Calu3 (cell line): ENCODE measurements at places on chromosomes 1 and 21. TPM values are rescaled to one million over a fixed set of nuclear protein-coding genes. Genes with fewer than 3 reads are reported as not detected.

DNA sequence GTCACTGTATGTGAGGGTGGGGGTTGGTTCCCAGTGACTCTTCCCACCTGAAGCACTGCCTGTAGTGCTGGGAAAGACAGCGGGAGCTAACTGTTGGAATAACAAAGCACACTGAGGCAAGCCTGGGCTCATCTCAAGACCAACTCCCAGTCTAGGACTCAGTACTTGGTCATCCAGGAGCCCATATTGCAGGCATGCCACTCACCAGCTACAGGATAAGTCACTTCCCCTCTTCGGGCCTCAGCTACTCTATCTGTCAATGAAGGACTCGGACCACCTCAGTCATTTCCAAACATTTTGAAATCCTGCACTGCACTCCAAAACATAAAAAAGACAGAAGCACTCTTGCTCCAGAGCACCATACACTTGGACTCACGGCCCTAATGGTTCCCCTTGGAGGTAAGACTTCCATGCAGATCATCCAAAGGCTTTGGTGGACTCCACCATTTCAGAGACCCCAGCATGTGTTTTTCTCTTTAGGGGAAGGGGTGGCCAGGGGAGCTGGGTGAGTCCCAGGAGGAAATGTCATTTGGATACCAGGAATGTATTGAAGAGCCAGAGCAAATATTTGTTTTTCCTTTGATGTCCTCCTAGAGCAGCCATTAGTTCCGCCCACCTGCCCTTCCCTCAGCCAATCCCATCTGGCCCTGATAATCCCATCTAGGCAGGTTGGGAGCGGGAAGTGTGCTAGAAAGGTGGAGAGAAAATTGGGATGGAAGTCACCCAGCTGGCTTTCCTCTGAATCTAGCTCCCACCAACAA is 3.1 kb downstream of the NUAK2 start:
- peak overlapping the region; percentile 85 for H3K4me3 ChIP-seq
- H3K27ac ChIP-seq, result no peak overlapping the region
- no peak for DNase-seq
- H3K27me3 ChIP-seq, result no peaks in the 10 kb centered on the region
- peaks cover 49% of the 10 kb centered on the region for H3K4me1 ChIP-seq

DNA sequence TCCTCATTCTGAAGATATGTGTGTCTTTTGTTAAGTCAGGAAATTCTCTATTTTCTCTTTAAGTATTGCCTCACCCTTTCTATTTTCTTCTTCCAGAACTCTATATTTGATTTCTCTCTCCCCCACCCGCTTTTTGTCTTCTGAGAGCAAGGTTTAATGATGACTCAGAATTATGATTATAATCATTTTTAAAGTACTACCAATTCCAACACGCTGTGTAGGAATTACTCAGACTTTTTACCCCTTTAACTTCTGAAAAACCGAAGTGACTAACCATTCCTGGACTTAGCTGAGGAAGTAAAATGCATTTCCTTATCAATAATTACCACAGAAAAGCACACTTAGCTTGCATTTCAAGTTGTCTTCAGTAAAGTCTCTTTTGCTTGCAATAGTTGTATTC is 20.8 kb upstream of the SCYL3 start:
- peaks cover 20% of the 10 kb centered on the region for H3K4me1 ChIP-seq
- H3K27me3 ChIP-seq, result no peaks in the 10 kb centered on the region
- peak overlapping the region; percentile 56 for H3K27ac ChIP-seq
- DNase-seq, result no peak
- H3K36me3 ChIP-seq, result no peaks in the 10 kb centered on the region
- peak overlapping the region; percentile 39 for H3K4me3 ChIP-seq

DNA sequence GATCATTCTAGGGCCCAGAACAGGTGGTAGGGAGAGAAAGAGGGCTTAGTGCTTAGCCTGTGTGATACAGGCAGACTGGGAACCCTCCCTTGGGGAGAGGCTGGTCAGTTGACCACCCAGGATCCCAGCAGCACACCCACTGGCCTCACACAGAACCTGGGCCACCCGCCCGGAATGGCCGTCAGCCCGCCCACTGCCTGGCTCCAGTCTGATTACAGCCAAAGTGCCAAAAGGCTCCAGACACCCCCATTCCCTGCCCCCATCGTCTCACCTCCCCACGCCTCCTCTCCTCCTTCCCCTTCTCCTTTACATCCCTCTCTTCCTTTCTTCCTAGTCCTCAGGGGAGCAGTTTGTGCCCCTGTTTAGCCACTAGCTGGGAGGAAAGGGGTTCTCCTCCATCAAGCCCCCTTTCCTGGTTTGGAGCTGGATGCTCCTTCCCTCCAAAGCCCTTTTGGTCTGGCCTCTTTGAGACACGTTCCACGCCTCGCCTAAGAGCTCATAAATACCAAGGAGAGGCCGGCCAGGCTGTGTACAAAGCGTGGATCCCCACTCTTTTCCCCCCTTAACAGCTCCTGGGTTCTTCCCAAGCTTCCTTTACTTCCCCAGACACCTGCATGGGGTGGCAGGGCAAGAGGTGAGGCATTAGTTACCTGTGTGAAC is 4.6 kb upstream of the WNT2B start:
- no peak overlapping the region for H3K27ac ChIP-seq
- H3K4me1 ChIP-seq, result no peaks in the 10 kb centered on the region
- no peak for DNase-seq
- H3K4me3 ChIP-seq, result no peak overlapping the region

- H3K27ac ChIP-seq, result no peak overlapping the region
- H3K27me3 ChIP-seq, result no peaks in the 10 kb centered on the region
- no peak overlapping the region for H3K4me3 ChIP-seq
- peaks cover 23% of the 10 kb centered on the region for H3K4me1 ChIP-seq
- no peaks in the 10 kb centered on the region for H3K36me3 ChIP-seq
- DNase-seq, result no peak
Measured at GRCh38 chr1:77446841-77447555, 165.2 kb downstream of the AK5 start.

DNA sequence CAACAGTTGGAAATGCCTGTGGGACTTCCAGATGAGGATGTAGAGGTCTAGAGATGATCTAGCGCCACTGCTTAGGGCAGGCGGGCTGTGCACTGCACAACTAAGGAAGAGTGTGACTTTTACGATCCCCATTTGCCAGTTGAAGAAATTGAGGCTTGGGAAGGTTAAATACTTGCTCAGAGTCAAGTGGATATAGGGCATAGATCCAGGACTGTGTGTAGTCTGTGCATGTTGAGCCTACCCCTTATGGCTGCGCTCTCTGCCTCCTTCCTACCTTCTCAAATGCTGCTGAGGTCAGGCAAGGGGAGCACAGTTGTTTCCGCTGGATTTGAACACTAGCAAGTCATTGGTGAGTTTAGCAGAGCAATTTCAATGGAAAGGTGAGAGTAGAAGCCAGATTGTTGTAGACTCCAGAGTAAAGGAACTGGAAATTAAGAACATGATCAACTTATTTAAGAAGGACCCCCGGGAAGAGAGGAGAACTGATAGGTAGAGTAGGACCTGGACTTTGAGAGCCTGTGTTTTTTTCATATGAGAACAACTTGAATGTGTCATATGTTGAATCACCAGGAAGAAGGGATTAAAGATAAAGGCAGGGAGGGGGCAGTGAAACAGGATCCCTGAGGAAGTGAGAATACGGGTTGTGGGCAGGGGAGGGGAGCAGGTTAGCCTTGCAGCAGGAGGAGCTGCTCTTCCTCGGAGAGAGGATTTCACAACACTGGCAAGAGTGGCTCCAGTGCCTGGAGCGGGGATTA is 2.7 kb downstream of the CAPN2 start:
- peak overlapping the region; percentile 94 for H3K27ac ChIP-seq
- no peaks in the 10 kb centered on the region for H3K27me3 ChIP-seq
- peak; percentile 89 for DNase-seq
- peak overlapping the region; percentile 80 for H3K4me3 ChIP-seq

DNA sequence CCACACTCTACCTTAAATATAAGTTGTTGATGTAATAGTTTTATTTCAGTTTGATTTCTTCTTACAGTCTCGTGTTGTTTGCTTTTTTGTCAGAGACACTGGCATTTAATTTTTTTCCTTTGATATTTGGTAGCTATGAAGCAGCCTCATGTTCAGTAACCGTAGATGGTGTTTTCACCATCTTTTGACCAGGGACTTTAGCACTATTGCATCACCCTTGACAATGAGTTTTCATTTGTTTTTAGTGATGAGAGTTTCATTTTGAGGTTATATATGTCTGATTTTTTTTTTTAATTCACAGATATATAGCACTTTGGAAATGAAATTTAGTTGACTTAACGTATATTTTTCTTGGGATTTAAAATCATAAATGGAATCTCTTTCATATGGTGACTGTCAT is 36.2 kb downstream of the CEP350 start:
- H3K27me3 ChIP-seq, result no peaks in the 10 kb centered on the region
- H3K36me3 ChIP-seq, result peaks cover 4% of the 10 kb centered on the region
- no peak for DNase-seq
- H3K4me3 ChIP-seq, result no peak overlapping the region
- no peaks in the 10 kb centered on the region for H3K4me1 ChIP-seq

GRCh38 chr1:23356471-23357137 is 12.5 kb upstream of the HNRNPR start:
- no peak overlapping the region for H3K4me3 ChIP-seq
- H3K27me3 ChIP-seq, result no peaks in the 10 kb centered on the region
- H3K27ac ChIP-seq, result no peak overlapping the region
- no peaks in the 10 kb centered on the region for H3K4me1 ChIP-seq

- H3K27me3 ChIP-seq, result no peaks in the 10 kb centered on the region
- no peak overlapping the region for H3K4me3 ChIP-seq
- peaks cover 37% of the 10 kb centered on the region for H3K36me3 ChIP-seq
- no peak for DNase-seq
- H3K27ac ChIP-seq, result no peak overlapping the region
- H3K4me1 ChIP-seq, result no peaks in the 10 kb centered on the region
Measured at GRCh38 chr1:212878418-212878817, 20.3 kb downstream of the FLVCR1 start.

- peaks cover 30% of the 10 kb centered on the region for H3K27me3 ChIP-seq
- peaks cover 7% of the 10 kb centered on the region for H3K36me3 ChIP-seq
- no peaks in the 10 kb centered on the region for H3K4me1 ChIP-seq
- no peak overlapping the region for H3K4me3 ChIP-seq
Measured at GRCh38 chr1:25765923-25766589, 33.9 kb upstream of the SELENON start.

DNA sequence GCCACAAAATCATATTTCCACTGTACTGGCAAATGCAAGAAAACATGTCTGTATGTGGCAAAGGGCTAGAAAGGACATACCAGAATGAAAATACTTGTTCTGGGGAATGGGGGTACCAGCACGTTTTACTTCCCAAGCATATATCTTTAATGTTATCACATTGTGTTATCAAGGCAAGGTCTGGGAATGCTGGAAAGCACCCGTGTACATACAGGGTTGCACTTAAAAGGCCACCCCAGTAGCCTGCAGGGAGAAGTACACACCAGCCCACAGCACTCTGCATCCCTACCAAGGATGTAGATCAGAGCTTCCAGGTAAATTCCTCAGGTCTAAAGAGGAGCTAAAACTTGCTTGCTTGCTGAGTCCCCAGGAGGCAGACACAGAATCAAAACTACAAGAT is 381.8 kb downstream of the RRAGC start:
- H3K27ac ChIP-seq, result no peak overlapping the region
- H3K4me3 ChIP-seq, result no peak overlapping the region
- H3K36me3 ChIP-seq, result no peaks in the 10 kb centered on the region
- DNase-seq, result no peak

DNA sequence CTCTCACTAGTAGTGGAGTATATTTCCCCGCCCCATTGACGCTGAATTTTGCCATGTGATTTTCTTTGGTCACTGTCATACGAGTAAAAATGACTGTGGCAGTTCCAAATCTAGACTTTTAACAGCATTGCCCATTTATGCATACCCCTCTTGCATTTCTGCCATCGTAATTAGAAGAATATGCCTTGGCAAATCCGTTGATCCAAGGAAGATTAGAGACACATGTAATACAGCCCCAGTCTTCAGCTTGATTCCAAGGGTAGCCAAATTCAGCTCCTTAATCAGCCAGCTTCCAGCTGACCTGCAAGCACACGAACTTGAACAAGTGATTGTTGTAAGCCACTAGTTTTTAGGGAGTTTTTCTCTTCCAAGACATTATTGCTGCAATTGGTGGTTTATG is 290.3 kb upstream of the ADAMTS5 start:
- H3K4me1 ChIP-seq, result no peaks in the 10 kb centered on the region
- H3K27ac ChIP-seq, result no peak overlapping the region
- H3K4me3 ChIP-seq, result no peak overlapping the region
- no peaks in the 10 kb centered on the region for H3K36me3 ChIP-seq
- DNase-seq, result no peak
- H3K27me3 ChIP-seq, result no peaks in the 10 kb centered on the region

GRCh38 chr1:53893999-53894636 is at the start of gene DIO1:
Gene DIO1, plus strand, starts transcription at chr1:53894187. Its CDS starts 24 bp downstream, at chr1:53894211.
- H3K4me1 ChIP-seq, result peaks cover 16% of the 10 kb centered on the region
- H3K27ac ChIP-seq, result no peak within 1 kb of the TSS
- no peak for DNase-seq
- peaks cover 16% of the 10 kb centered on the region for H3K27me3 ChIP-seq
- H3K36me3 ChIP-seq, result peaks cover 12% of the 10 kb centered on the region

- H3K27ac ChIP-seq, result no peak overlapping the region
- DNase-seq, result no peak
- H3K4me3 ChIP-seq, result no peak overlapping the region
- no peaks in the 10 kb centered on the region for H3K36me3 ChIP-seq
- H3K4me1 ChIP-seq, result no peaks in the 10 kb centered on the region
- no peaks in the 10 kb centered on the region for H3K27me3 ChIP-seq
Measured at GRCh38 chr1:85992791-85993190, 163.8 kb downstream of the COL24A1 start.

DNA sequence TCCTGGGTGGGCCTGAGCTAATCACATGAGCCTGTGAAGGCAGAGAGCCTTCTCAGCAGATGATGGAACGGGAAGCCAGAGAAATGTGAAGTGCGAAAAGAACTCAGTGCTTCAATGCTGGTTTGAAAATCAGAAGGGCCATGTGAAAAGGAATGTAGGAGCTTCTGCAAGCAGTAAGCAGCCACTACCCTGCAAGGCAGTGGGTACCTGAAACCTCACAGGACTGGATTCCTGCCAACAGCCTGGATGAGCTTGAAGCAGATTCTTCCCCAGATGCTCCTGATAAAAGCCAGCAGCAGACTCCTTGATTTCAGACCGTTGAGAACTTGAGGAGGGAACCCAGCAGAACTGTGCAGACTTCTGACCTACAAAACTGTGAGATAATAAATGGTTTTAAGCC is 158.6 kb downstream of the SYT2 start:
- no peaks in the 10 kb centered on the region for H3K27me3 ChIP-seq
- DNase-seq, result no peak
- H3K27ac ChIP-seq, result no peak overlapping the region
- no peak overlapping the region for H3K4me3 ChIP-seq

- no peaks in the 10 kb centered on the region for H3K27me3 ChIP-seq
- H3K4me3 ChIP-seq, result no peak overlapping the region
- H3K36me3 ChIP-seq, result no peaks in the 10 kb centered on the region
- no peak for DNase-seq
Measured at GRCh38 chr1:60031146-60031545, 42.4 kb downstream of the C1orf87 start.

GRCh38 chr1:155206891-155207805 is 549 bp downstream of the THBS3 start:
- H3K4me3 ChIP-seq, result peak overlapping the region; percentile 19
- H3K4me1 ChIP-seq, result peaks cover 30% of the 10 kb centered on the region
- peak; percentile 95 for DNase-seq
- H3K36me3 ChIP-seq, result peaks cover 25% of the 10 kb centered on the region
- no peaks in the 10 kb centered on the region for H3K27me3 ChIP-seq

Gene NBPF4
- total RNA-seq, result not detected in 2 replicates

Gene MPC2
- 124 and 126 TPM in 2 replicates for total RNA-seq

Gene RAP1GAP
- total RNA-seq, result 23.8 and 26.8 TPM in 2 replicates

Gene GUCA2A
- total RNA-seq, result not detected in 2 replicates

Gene DNM3
- 1.2 and 1.3 TPM in 2 replicates for total RNA-seq
